ENCODE measurements at places on chromosomes 3 and 15. TPM values are rescaled to one million over a fixed set of nuclear protein-coding genes. Genes with fewer than 3 reads are reported as not detected.

The TMEM108 gene
- not detected for total RNA-seq

The SLC38A3 gene
- not detected for total RNA-seq

The SH3GL3 gene
- total RNA-seq, result not detected

The CILP gene
- 0.05 TPM for total RNA-seq

The GNB5 gene
- total RNA-seq, result 38.8 TPM

The CCR2 gene
- 0.46 TPM for total RNA-seq

The SCAMP5 gene
- 0.31 TPM for total RNA-seq
